Type B pancreatic cell (in vitro differentiated cells): ENCODE measurements at places on chromosomes 1 and 21.

DNA sequence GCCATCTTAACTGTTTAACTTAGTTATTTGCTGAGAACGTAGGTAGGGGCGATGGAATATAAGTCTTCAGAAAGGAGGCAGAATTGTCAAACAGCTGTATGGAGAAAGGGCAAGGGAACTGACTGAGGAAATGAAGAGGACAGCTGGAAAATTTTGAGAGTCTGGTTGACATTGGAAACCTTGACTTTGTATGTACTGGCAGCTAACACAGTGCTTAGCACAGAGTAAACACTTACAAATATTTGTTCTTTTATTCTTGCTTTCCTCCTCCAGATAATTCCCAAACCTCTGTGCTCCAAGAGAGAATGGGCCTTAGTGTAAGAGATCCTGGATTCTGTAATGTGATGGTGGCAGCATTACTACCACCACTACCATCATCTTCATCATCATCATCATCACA, 91.3 kb downstream of the ZSCAN20 start:
- H3K27me3 ChIP-seq = peaks cover 20% of the 10 kb centered on the region
- H3K27ac ChIP-seq = no peak overlapping the region
- no peaks in the 10 kb centered on the region for H3K36me3 ChIP-seq
- H3K4me1 ChIP-seq = no peaks in the 10 kb centered on the region

GRCh38 chr1:179053486-179053885, 27.8 kb downstream of the FAM20B start:
- no peak for DNase-seq
- H3K4me1 ChIP-seq = no peaks in the 10 kb centered on the region
- H3K4me3 ChIP-seq = no peak overlapping the region
- H3K36me3 ChIP-seq = peaks cover 38% of the 10 kb centered on the region
- H3K27me3 ChIP-seq = no peaks in the 10 kb centered on the region
- no peak overlapping the region for H3K27ac ChIP-seq

GRCh38 chr1:169928438-169929209, 34.9 kb upstream of the SCYL3 start:
- H3K27ac ChIP-seq = peak overlapping the region; percentile 24
- H3K4me3 ChIP-seq = no peak overlapping the region
- H3K4me1 ChIP-seq = peaks cover 21% of the 10 kb centered on the region
- H3K27me3 ChIP-seq = no peaks in the 10 kb centered on the region
- DNase-seq = no peak

DNA sequence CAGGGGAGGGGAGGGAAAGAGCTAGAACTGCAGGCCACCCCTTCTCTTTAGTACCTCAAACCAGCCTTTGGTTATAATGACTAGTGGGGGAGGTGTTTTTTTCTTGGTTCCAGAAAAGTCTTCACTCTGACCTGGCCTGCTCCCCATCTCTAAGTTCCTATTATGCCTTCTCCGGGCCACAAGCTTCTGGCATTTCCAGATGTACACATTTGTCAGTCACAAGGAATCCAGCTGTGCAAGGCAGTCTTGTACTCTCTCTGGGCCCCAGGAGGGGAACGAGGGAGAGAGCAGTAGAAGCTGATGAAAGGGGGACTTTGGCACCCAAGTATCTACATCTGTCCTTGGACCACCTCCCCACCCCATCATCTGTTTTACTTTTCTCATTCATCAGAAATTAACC, 2.7 kb upstream of the FALEC start:
- no peaks in the 10 kb centered on the region for H3K27me3 ChIP-seq
- H3K27ac ChIP-seq = no peak overlapping the region
- H3K4me1 ChIP-seq = peaks cover 22% of the 10 kb centered on the region
- no peak for DNase-seq
- H3K36me3 ChIP-seq = peaks cover 19% of the 10 kb centered on the region

DNA sequence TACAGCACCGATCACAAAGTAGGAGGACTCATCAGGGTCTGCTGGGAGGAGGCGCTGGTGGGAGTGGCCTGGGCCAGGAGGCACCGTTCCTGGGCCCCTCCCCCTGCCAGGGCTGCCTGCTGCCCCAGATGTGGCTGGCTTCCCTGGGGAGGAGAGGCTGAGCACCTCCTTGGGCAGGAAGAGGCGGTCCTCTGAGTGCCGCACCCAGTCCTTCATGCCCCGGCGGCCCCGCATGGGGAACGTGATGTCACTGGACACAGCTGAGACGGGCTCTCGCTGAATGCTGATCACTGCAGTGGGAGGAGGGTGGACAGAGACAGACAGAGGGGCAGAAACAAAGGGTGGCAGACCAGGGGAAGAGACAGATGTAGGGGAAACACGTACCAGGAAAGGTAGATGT, 24.8 kb downstream of the ADGRB2 start:
- H3K4me1 ChIP-seq = no peaks in the 10 kb centered on the region
- no peak overlapping the region for H3K4me3 ChIP-seq
- no peak for DNase-seq
- H3K27me3 ChIP-seq = peaks cover 5% of the 10 kb centered on the region

- no peak overlapping the region for H3K27ac ChIP-seq
- H3K4me3 ChIP-seq = no peak overlapping the region
- peaks cover 19% of the 10 kb centered on the region for H3K27me3 ChIP-seq
Observed at GRCh38 chr1:29933067-29933466, 696.7 kb downstream of the PTPRU start.

DNA sequence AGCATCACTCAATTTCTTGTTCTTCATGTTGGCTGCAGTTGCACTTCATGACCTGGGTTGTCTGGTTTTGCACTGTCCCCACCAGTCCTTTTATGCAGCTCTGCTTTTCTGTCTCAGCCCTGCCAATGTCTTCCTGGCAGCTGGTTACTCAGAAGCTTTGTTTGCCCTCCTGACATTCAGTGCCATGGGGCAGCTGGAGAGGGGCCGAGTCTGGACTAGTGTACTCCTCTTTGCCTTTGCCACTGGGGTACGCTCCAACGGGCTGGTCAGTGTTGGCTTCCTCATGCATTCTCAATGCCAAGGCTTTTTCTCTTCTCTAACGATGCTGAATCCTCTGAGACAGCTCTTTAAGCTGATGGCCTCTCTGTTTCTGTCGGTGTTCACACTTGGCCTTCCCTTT, 6.6 kb downstream of the PIGV start:
- DNase-seq = no peak
- H3K4me1 ChIP-seq = peaks cover 24% of the 10 kb centered on the region

- H3K4me1 ChIP-seq = no peaks in the 10 kb centered on the region
- H3K27me3 ChIP-seq = no peaks in the 10 kb centered on the region
- H3K36me3 ChIP-seq = peaks cover 2% of the 10 kb centered on the region
- H3K27ac ChIP-seq = no peak overlapping the region
- no peak for DNase-seq
Observed at GRCh38 chr1:217449370-217449769, 181.5 kb downstream of the GPATCH2 start.

DNA sequence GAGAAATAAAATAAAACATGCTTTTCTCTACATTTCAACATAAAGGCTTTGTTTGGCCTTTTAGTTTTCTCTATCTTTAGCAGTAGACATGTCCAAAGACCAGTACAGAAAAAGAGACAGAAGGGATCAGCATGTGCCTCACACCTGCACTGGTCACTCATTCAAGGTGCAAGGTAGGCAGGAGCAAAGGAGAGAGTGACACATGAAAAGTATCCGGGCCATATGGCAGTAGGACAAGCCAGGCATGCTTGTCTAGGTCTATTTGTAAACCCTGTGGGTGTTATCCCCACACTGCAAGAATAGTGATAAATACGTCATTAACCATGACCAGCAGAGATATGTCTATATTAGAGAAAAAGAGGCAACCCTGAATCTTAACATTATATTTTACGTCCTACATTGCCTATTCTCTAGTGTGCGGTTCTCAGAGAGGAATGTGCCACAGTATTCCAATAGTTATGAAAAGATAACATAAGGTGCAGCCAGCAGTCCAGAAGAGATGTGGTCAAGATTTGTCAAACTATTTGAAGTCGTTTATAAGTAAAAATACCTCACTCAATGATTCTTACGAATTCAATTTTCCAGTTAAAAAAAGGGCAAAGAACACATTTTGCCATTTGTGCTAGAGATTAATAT, 32.1 kb downstream of the PRRX1 start:
- H3K4me1 ChIP-seq = peaks cover 61% of the 10 kb centered on the region
- H3K27me3 ChIP-seq = peaks cover 3% of the 10 kb centered on the region
- H3K36me3 ChIP-seq = no peaks in the 10 kb centered on the region
- no peak overlapping the region for H3K27ac ChIP-seq

DNA sequence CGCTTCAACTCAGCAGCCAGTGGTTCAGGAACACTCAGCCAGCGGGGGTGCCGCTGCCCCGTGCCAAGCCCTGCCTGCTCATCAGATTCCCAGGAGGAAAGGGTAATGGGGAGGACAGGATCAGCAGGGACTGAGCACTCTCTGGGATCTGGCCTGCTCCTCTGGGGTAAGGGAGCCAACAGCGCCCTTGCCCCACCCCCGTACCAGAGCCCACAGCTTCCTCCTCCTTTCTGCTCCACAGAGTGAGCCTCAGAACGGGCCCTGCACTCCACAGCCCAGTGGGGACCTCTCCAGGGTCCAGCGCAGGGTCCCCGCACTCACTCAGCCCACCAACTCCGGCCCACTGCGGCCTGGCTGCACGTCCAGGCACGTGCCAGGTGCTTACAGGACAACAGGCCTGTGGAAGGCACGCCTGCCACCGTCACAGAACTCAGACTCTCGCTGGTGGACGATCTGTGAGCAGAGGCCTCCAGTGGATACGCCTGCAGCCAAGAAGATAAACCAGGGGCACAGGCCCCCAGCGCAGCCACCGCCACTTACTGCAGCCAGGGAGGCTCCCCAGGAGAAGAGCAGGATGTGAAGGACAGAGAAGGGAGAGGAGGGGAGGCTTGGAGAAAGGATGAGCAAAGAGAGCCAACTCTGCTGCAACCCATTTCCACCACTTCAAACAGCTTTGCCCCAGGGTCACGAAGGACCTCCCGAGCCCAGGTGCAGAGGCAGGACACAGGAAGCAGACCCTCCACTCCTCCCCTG, 2.1 kb downstream of the MEGF6 start:
- peaks cover 22% of the 10 kb centered on the region for H3K4me1 ChIP-seq
- H3K27ac ChIP-seq = no peak overlapping the region
- peaks cover 7% of the 10 kb centered on the region for H3K27me3 ChIP-seq

DNA sequence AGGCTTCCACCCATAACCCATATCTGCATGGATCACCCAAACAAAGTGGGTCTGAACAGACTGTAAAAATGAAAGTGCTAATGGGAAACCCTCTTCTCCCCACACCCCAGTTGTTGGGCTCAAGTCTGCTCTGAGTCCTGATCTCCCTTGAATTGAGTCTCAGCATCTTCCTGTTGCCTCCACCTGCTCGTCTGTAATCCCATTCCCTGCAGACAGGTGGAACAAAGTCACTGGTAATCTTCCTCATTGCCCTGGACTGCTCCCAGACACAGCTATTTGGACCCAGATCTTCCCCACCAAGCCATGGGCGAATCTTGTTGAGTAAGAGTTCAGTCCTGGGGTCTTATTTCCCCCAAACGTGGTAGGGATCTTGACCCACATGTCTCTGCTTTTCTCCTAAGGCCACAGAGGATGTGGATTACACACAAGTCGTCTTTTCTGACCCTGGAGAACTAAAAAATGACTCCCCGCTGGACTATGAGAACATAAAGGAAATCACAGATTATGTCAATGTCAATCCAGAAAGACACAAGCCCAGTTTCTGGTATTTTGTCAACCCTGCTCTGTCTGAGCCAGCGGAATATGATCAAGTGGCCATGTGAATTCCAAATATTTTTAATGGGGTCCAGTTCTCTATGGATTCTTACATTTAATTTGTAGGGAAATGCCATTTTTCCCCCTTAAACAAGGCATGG, 15.7 kb downstream of the AVPR1B start:
- H3K27me3 ChIP-seq = peaks cover 18% of the 10 kb centered on the region
- H3K27ac ChIP-seq = no peak overlapping the region
- H3K4me3 ChIP-seq = no peak overlapping the region
- no peaks in the 10 kb centered on the region for H3K36me3 ChIP-seq

DNA sequence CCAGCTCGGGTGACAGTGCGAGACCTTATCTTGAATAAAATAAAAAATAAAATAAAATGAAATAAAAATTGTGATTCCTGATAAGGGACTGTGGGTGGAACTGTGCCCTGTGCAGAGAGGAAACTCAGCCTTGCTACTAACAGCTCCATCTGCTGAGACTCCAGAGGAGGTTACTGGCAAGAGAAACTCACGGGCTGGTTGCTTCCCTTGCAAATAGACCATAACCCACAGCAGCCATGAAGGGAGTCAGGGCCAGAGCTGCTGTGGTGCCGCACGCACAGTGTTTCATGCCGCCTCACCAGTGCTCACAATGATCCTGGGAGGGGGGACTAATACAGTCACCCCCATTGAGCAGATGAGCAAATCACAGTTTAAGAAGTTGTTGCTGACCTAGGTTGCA, 13.7 kb downstream of the ZBTB17 start:
- no peaks in the 10 kb centered on the region for H3K27me3 ChIP-seq
- H3K4me3 ChIP-seq = no peak overlapping the region
- H3K4me1 ChIP-seq = peaks cover 50% of the 10 kb centered on the region
- H3K27ac ChIP-seq = no peak overlapping the region
- no peak for DNase-seq

GRCh38 chr1:107140703-107141490, at the start of gene NTNG1:
Gene NTNG1 (plus strand): TSS chr1:107141039.
- H3K4me1 ChIP-seq = peaks cover 8% of the 10 kb centered on the region
- H3K27ac ChIP-seq = peak within 1 kb of the TSS; percentile 80
- H3K27me3 ChIP-seq = peaks cover 32% of the 10 kb centered on the region
- H3K4me3 ChIP-seq = peak within 1 kb of the TSS; percentile 97
- no peaks in the 10 kb centered on the region for H3K36me3 ChIP-seq
- DNase-seq = peak; percentile 69

- no peak overlapping the region for H3K27ac ChIP-seq
- H3K4me3 ChIP-seq = no peak overlapping the region
- H3K36me3 ChIP-seq = peaks cover 16% of the 10 kb centered on the region
- peaks cover 9% of the 10 kb centered on the region for H3K4me1 ChIP-seq
Observed at GRCh38 chr1:9263984-9264872, 28.5 kb upstream of the SPSB1 start.
